Mesothelial cell of epicardium (in vitro differentiated cells): ENCODE measurements at places on chromosomes 16 and 17.

- H3K36me3 ChIP-seq: peaks cover 18% of the 10 kb centered on the region
- H3K4me1 ChIP-seq: peaks cover 16% of the 10 kb centered on the region
- peak overlapping the region; percentile 36 for H3K4me3 ChIP-seq
- no peaks in the 10 kb centered on the region for H3K27me3 ChIP-seq
- H3K27ac ChIP-seq: peak overlapping the region; percentile 75
These were observed 10.0 kb downstream of the ATP5PD start for GRCh38 chr17:75036643-75037268.

DNA sequence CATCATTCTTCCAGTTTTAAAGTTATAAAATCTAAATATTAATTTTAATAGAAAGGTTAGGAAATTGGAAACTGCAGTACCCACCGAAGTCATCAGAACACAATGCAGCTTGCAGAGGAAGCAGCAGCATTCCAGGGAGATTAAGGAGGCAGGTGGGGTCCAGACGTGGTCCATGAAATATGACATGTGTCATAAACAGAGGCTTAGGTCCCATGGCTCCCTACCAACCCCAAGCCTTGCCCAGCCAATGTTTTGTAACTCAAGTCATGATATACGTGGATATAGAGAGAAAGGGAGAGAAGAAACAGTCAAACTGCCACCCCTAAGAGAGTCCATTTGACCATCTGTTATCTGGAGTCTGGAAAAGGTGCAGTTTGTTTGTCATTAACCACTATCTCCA, 670.0 kb downstream of the TOX3 start:
- peaks cover 20% of the 10 kb centered on the region for H3K27me3 ChIP-seq
- no peak for DNase-seq
- no peaks in the 10 kb centered on the region for H3K4me1 ChIP-seq
- H3K4me3 ChIP-seq: no peak overlapping the region
- H3K27ac ChIP-seq: no peak overlapping the region

DNA sequence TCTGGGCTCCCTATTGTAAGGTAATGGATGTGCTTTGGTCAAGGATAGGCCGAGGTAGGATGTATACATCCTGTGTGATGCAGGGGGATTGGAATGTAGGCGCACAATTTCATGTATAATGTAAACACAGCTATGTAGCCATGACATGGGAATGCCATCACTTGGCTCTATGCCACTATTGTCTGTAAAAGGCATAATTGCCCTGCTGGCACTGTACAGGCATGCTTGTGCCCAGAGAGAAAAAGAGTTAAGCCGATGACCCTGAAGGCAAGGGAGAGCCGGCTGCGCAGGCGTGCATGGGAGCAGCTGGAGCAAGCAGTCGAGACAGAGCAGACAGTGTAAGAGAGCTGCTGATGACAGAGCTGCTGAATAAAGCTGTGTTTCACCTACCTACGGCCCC, 212.5 kb upstream of the CPHXL start:
- DNase-seq: no peak
- H3K4me3 ChIP-seq: no peak overlapping the region
- no peak overlapping the region for H3K27ac ChIP-seq
- H3K36me3 ChIP-seq: no peaks in the 10 kb centered on the region

DNA sequence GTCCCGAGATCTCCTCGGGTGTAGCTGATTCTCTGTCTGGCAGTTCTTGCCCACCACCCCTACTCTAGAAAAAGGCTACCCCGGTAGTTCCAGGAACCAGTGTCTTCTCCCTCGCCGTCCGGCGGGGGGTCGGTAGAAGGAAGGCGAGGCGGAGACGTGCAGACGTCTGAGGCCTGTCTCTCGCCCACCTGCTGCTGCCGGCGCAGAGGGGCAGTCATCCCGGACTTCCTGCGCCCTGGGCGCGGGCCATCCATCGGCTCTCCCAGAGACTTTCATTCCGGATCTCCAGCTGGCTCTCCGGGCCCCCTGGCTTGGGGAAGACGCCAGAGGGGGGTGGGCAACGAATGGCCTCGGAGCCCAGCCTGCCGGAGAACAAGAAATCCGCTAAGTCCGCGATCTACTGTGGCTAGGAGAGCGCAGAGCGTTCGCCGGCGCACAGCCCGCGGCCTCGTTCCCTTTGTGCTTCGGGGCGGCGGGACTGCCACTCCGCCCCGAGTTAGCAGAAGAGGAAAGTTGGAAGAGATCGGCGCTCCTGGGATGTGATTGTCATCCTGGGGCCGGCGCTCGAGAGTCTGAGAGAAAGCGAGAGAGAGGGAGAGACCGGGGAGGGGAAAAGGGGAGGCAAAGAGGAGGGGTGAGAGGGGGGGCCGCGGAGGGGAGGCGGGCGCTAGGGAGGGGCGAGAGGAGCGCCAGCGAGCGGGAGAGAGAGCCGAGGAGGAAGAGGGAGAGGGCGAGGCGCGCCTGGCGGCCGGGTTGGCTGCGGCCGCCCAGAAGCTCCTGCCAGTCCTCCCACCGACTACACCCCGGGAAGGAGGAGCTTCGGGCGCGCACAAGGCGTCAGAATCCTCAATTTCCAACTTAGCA, at the start of gene IRX5:
IRX5 (plus strand) TSS at position 861 of the 864 bp plus-strand sequence. CDS start 334 bp downstream, outside the sequence.
- H3K4me1 ChIP-seq: peaks cover 53% of the 10 kb centered on the region
- peak within 1 kb of the TSS; percentile 97 for H3K27ac ChIP-seq
- peak within 1 kb of the TSS; percentile 94 for H3K4me3 ChIP-seq

DNA sequence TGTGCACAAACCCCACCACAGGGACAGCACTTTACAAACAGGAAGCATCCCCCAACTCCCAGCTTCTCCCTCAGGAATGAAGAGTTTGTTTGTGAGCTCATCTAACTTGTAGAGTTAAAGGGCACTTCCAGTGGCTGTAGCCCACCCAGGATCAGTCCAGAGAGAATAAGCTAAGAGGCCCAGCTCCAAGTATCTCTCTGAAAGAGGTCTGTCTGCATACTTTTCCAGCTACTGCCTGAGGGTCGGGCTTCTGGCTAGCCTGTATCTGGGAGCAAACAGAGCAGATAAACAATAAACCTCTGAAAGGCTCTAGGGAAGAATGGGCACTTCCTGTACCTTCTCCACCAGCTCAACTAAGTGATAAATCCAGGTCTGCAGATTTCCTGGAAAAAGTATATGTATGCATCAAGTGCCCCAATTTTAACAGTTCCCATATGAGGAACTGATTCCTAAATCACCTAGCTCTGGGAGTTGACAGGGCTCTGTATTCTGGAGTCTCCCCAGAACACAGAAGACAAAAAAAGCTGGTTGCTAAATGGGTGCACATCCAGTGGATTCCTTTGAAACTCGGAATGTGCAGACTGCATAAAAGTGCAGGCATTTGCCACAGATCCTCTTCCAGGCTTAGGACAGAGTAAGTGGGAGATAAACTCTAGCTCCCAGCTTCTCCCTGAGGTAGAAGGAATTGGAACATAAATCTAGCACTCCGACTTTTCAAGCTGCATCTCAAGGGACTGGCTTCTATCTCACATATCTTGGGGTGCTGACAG, 37.1 kb upstream of the MYLK3 start:
- no peaks in the 10 kb centered on the region for H3K27me3 ChIP-seq
- H3K36me3 ChIP-seq: peaks cover 13% of the 10 kb centered on the region
- DNase-seq: no peak

- no peak overlapping the region for H3K27ac ChIP-seq
- no peak for DNase-seq
- H3K4me3 ChIP-seq: no peak overlapping the region
- H3K4me1 ChIP-seq: no peaks in the 10 kb centered on the region
These were observed 17.4 kb downstream of the CSF3 start for GRCh38 chr17:40032322-40033320.

GRCh38 chr17:58865301-58865700, 109.6 kb downstream of the PPM1E start:
- peaks cover 10% of the 10 kb centered on the region for H3K27me3 ChIP-seq
- H3K36me3 ChIP-seq: no peaks in the 10 kb centered on the region
- no peak for DNase-seq

DNA sequence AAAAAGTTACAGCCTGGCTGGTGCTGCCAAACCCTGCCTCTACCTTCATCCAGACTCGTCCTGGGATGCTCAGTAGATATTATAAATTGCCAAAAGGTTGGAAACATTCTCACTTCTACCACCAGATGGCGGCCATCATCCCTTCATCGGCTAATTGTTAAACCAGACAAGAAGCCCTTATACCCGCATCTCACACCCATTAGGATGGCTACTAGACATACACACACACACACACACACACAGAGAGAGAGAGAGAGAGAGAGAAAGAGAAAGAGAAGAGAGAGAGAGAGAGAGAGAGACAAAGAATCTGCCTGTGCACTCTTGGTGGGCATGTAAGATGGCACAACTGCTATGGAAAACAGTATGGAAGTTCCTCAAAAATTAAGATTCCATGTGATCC, 15.0 kb upstream of the SCIMP start:
- no peak for DNase-seq
- H3K4me1 ChIP-seq: no peaks in the 10 kb centered on the region
- H3K4me3 ChIP-seq: no peak overlapping the region
- no peaks in the 10 kb centered on the region for H3K36me3 ChIP-seq

- peaks cover 44% of the 10 kb centered on the region for H3K4me1 ChIP-seq
- peak overlapping the region; percentile 97 for H3K27ac ChIP-seq
- H3K27me3 ChIP-seq: no peaks in the 10 kb centered on the region
- no peaks in the 10 kb centered on the region for H3K36me3 ChIP-seq
These were observed 28.3 kb upstream of the ST6GALNAC1 start for GRCh38 chr17:76671912-76672262.

DNA sequence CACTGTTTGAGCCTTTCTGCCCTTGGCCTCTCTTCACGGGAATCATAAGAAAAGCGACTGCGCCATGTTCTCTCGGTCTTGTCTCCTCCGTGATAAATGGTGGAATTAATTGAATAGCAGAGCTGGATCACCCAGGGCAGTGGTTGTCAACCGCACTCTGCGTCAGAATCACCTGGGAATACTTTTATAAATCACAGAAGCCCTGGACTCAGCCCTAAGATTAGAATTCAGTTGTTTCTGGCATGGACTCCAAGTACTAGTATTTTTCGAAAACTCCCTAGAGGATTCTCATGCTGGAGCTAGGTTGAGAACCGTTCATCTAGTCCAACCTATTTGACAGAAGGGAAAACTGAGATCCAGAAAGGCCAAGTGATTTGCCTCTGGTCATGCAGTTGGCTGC, 64.1 kb downstream of the SPACA3 start:
- no peaks in the 10 kb centered on the region for H3K36me3 ChIP-seq
- H3K4me1 ChIP-seq: no peaks in the 10 kb centered on the region
- peaks cover 2% of the 10 kb centered on the region for H3K27me3 ChIP-seq
- DNase-seq: no peak

DNA sequence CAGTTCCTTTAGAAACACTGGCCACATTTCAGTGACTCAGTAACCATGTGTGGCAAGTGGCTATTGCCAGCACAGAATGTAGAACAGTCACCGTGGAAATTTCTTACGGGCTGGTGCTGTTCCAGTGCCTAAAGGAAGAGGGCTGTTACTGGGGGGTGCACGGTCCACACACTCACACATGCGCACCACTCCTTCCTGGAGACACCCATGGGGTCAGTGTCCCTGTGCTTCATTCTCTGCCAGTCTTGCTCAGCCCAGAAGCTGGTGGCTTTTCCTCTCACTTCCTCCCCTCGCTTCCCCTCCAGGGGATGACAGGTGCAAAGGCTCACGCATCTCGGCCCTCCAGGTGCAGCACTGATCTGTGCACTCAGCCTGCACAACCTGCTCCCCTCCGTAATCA, 115.6 kb downstream of the CCDC182 start:
- H3K36me3 ChIP-seq: peaks cover 36% of the 10 kb centered on the region
- H3K4me1 ChIP-seq: peaks cover 8% of the 10 kb centered on the region
- H3K27ac ChIP-seq: no peak overlapping the region
- DNase-seq: no peak

GRCh38 chr16:88705801-88706228, 393 bp downstream of the RNF166 start:
- H3K27ac ChIP-seq: peak overlapping the region; percentile 71
- DNase-seq: no peak
- H3K4me3 ChIP-seq: peak overlapping the region; percentile 80

DNA sequence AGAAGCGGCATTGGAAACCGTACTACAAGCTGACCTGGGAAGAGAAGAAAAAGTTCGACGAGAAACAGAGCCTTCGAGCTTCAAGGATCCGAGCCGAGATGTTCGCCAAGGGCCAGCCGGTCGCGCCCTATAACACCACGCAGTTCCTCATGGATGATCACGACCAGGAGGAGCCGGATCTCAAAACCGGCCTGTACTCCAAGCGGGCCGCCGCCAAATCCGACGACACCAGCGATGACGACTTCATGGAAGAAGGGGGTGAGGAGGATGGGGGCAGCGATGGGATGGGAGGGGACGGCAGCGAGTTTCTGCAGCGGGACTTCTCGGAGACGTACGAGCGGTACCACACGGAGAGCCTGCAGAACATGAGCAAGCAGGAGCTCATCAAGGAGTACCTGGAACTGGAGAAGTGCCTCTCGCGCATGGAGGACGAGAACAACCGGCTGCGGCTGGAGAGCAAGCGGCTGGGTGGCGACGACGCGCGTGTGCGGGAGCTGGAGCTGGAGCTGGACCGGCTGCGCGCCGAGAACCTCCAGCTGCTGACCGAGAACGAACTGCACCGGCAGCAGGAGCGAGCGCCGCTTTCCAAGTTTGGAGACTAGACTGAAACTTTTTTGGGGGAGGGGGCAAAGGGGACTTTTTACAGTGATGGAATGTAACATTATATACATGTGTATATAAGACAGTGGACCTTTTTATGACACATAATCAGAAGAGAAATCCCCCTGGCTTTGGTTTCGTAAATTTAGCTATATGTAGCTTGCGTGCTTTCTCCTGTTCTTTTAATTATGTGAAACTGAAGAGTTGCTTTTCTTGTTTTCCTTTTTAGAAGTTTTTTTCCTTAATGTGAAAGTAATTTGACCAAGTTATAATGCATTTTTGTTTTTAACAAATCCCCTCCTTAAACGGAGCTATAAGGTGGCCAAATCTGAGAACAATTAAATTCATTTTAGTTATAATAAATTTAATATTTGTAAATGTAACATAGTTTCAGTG, 1.7 kb downstream of the HEXIM1 start:
- DNase-seq: peak; percentile 58
- peak overlapping the region; percentile 98 for H3K4me3 ChIP-seq
- H3K27ac ChIP-seq: peak overlapping the region; percentile 100
- H3K4me1 ChIP-seq: peaks cover 33% of the 10 kb centered on the region
- no peaks in the 10 kb centered on the region for H3K27me3 ChIP-seq

DNA sequence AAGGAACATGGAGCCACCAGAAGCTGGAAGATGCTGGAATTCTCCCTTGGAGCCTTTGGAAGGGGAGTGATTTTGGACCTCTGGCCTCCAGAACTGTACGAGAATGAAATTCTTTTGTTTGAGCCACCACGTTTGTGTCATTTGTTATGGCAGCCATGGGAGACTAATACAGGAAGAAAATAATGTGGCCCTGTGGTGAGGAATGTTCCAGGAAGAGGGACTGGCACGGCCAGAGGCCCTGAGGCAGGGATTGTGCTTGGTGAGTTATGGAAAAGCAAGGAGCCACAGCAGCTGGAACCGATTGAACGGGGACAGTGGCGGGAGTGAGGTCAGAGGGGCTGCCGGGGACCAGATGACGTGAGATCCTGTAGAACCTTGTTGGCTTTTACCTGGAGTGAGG, 51.4 kb downstream of the CFAP20 start:
- H3K4me3 ChIP-seq: no peak overlapping the region
- DNase-seq: no peak
- H3K36me3 ChIP-seq: no peaks in the 10 kb centered on the region
- no peaks in the 10 kb centered on the region for H3K27me3 ChIP-seq
- no peaks in the 10 kb centered on the region for H3K4me1 ChIP-seq
- H3K27ac ChIP-seq: no peak overlapping the region

- peaks cover 2% of the 10 kb centered on the region for H3K4me1 ChIP-seq
- no peaks in the 10 kb centered on the region for H3K27me3 ChIP-seq
- H3K36me3 ChIP-seq: no peaks in the 10 kb centered on the region
- DNase-seq: no peak
These were observed 8.2 kb downstream of the MILR1 start for GRCh38 chr17:64457156-64457555.
